ENCODE measurements at places on chromosomes 4 and X. TPM values are rescaled to one million over a fixed set of nuclear protein-coding genes. Genes with fewer than 3 reads are reported as not detected.

HTN3 gene
- total RNA-seq = not detected

FAM9B gene
- total RNA-seq = not detected

ALB gene
- not detected for total RNA-seq

EMCN gene
- total RNA-seq = not detected

RGN gene
- total RNA-seq = not detected

CXCR3 gene
- total RNA-seq = 2.5 TPM

C4orf50 gene
- not detected for total RNA-seq

NPY1R gene
- total RNA-seq = not detected

DDX53 gene
- total RNA-seq = not detected

SAT1 gene
- 629 TPM for total RNA-seq

FBXO8 gene
- 19.9 TPM for total RNA-seq

ZMYM3 gene
- total RNA-seq = 8.2 TPM

DNA sequence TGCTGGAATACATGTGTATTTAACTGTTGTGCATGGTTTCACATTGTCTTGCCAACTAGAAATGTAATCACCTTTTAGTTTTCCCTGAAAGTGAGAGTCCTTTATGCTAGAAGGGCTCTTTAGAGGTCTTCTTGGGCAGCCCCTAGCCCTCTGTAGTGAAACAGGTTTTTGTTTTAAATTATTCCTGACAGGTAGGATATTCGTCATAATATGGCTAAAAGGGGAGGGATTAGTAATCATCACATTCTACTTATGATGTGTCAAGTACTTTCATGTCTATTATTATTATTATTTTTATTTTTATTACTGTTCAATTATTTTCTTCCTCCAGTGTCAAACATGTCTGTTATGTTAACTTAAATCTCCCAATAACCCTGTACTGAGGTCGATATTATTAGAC, 35.5 kb downstream of the MSN start:
- no peak for DNase-seq

- DNase-seq = no peak
Observed at GRCh38 chr4:156767911-156768415, 203.6 kb downstream of the PDGFC start.

DNA sequence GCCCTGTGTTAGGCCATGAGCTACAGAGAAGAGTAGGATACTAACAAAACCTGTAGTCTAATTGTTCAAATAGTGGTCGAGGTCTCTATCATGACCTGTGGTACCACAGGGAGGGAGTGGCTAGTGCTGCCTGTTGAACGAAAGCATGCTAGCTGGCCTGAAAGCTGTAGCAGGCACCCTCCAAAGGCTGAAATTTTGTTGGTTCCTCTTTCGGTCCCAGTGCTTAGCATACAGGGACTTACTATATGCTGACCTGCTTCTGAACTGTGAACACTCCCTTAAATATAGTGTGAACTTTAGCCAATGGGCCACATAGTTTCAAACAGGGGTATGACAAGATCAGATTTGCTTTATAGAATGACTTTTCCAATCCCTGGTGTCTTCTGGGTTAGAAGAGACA, 113.4 kb downstream of the PJA1 start:
- no peak for DNase-seq

- no peak for DNase-seq
Observed at GRCh38 chr4:111802191-111802590, 343.1 kb upstream of the FAM241A start.

DNA sequence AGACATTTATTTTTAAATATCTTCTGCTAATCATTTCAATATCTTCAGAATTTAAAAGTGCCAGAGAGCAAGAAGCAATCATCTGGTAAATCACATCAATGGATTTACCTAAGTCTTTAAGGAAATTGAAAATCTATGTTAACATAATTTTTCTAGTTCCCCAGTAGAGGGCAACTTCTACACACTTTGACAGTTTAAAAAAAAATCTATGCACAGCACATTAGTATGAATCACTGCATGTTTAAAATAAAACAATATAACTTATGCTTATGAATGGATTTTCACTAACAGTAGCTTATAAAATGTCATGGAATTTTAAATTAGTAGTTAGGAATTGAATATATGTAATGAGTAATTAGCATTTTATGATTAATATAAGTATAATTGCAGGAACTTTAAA, 126.5 kb downstream of the REELD1 start:
- DNase-seq = no peak

DNA sequence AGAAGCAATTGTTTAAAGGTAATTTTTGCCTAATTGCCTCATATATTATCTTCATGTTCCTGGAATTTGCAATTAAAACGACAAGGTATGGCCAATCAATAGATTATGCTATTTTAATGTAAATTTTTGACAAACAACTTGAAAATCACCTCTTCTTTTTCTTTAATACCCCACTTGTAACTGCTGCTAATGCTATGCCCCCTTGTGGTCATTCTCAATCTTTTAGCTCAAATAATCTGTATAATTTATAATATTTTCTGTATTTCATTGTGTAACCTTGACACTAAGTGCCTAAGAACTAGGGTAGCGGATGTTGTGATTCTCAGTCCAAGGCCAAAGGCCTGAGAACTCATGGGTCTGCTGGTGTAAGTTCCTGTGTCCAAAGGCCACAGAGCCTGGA, 831.7 kb upstream of the POU3F4 start:
- DNase-seq = no peak

DNA sequence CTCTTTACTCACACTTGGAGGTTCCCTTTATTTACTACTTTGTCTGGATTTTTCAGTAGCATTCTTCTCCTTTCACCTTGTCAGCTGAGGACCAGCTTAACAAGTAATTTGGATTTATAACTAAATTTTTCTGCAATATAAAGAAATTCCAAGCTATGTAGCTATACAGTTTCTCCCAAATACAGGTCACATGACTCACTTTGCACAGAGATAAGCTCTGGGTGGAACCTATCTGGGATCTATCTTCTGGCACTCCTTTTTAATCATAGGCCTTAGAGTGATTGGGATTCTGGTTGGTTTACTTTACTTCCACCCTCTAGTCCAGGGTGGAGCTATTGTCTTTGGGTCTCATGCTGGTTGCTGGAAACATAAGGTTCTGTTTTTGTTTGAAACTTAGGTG, 34.9 kb upstream of the STK26 start:
- no peak for DNase-seq

GRCh38 chr4:146283758-146284651, 69.7 kb downstream of the REELD1 start:
- DNase-seq = no peak

- no peak for DNase-seq
Observed at GRCh38 chr4:99564921-99565320, 1.1 kb upstream of the TRMT10A start.

DNA sequence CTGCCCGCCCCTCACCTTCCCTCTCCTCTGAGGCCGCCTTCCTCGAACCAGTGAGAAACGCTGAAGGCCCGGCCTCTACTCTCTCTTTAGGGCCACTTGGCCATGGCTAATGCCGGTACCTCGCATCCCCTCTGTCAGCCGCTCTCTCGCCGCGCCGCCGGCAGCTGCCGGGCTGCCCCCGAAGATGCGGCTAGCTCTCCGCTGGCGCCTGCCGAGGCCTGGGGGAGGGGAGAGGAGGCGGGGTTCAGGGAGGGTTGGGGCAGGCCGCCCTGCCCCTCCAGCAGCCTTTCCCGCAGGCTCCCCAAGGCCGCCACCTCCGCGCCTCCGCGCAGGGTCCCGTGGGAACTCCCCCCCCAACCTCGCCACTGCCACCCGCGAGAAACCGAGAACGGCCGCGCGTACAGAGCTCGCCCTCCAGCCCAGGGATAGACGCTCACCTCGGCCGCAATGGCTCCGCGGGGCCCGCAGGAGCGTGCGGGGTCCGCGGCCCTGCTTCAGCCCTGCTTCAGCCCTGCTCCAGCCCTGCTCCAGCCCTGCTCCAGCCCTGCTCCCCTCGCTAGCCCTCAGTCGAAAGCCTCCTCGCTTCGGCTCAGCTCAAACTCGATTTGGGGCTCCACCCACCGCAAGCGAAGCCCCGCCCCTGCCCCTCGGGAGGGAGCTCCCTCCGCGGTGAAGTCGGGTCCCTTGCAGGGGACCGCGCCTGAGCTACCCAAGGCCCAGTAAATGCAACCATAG, at the start of gene HUWE1:
Gene HUWE1, minus strand, starts transcription at position 569 of the 735 bp plus-strand sequence. CDS start 32,612 bp downstream, outside the sequence.
- DNase-seq = peak; percentile 83

GRCh38 chr4:182301736-182302135, 58.5 kb downstream of the TENM3 start:
- DNase-seq = no peak

DNA sequence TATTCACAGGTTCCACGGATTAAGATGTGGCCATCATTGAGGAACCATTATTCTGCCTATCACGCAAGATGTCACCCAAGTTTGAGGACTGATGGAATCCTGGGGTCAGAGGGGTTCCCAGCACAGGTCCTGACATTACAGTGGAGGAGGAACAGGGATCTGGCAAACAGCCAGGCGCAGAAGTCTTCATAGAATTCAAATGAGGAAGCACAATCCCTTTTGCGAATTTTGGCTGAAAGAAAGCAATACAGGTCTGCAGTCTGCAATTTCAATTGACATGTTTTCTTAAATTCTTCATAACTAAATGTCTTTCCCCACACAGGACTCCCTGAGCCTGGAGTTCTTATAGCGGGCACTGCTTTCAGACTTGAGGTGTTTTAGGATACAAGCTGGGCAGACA, 14.5 kb downstream of the DOCK11 start:
- no peak for DNase-seq

DNA sequence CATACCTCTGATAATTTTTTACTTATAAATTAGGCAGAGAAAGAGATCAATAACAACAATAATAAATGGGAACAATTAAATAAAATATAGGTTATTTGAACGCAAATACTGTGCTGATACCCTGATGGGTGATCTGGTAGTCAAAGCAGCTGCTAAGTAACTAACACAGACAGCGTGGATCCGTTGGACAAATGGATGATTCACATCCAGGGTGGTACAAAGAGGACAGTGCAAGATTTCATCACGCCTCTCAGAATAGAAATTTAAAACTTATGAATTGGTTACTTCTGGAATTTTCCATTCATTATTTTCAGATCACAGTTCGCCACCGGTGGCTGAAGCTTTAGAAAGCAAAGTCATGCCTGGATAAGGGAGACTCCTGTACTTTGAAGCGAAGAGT, 1066.0 kb upstream of the ADGRL3 start:
- DNase-seq = no peak

GRCh38 chrX:37697169-37697760, 11.7 kb downstream of the XK start:
- no peak for DNase-seq

DNA sequence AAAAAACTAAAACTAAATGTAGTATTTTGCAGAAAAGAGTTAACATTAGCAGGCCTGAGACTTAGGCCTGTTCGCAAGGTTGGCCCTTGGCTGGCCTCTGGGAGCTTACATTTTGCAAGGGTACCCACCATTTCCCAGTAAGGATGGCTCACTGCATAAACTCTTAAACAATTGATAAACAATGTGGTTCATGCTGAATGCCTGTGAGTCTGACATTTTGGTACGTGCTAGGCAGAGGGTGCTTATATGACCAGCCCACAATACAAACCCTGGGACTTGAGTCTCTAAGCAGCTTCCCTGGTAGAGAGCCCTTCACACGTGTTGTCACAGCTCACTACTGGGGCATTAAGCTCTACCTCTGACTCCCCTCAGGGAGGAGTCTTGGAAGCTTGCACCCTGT, 7.4 kb downstream of the PRPS2 start:
- DNase-seq = no peak

DNA sequence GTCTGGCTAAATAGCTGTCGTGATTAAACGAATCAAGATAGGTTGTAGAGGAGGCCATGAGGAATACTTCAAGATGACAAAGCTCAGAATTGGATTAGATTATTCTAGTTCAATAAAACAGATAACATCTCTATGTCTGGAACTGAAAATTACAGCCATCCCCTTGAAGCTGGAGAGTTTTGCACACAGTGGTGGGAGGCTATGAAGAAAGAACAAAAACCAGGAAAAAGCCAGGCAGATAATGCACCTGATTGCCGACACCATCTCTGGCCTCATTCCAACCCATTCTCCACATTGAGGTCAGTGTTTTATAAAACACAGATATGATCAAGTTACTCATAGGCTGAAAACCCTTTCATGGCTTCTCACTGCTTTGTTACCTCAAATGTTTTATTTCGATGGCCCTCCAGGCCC, 188.3 kb downstream of the RASL11B start:
- no peak for DNase-seq

DNA sequence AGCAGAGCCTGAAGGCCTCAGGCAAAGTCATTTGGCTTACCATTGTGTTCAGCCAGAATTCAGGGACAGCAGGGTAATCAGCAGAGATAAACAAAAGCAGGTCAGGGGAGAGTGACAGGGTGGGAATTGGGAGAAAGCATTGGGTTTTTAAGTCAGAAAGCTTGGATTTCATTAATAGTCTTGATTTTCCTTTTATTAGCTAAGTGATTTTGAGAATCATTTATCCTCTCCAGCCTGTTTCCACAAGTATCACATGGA, 410.1 kb downstream of the HNRNPD start:
- no peak for DNase-seq

GRCh38 chrX:111857534-111858060, 18.4 kb upstream of the TRPC5OS start:
- no peak for DNase-seq

GRCh38 chrX:65920620-65921019, 119.3 kb downstream of the VSIG4 start:
- DNase-seq = no peak

GRCh38 chr4:88107406-88108107, 50.9 kb downstream of the ABCG2 start:
- DNase-seq = no peak

DNA sequence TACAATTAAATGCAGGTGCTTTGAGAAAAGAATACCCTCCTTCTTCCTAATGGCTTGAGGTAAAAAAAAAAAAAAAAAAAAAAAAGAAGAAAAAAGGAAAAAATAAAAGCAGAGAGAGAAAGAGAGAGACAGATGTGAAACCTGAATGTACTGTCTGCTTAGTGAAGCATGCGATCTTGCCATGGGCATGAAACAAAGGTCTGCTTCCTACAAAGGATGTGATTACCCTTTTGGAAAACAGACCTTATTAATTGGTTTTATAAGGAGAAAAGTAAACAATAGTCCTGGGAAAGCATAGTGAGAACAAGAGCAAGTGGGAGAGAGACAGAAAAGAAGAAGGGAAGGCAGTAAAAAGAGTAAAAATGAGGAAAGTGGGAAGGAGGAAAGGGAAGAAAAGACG, 526.1 kb upstream of the PABPC4L start:
- DNase-seq = no peak
